ENCODE measurements at places on chromosomes 1 and 21.

GRCh38 chr1:5370311-5370710, 621.9 kb downstream of the NPHP4 start:
- no peak for DNase-seq

DNA sequence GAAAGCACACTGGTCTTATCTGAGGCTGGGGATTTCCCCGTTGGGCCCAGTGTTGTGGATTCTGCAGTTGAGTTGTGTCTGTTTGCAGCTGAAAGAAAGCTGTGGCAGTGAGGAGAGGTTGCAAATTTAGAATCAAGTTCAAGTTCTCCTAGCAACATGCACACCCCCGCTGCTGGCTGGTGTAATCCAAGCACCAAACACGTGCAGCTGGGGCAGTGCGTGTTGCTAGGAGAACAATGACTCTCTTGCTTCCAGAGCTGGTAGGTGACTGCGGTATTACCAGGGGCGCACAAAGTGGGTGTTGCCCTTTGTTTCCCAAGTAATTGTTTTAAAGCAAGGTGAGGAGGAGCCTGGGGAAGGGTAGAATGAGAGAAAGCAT, 91.5 kb downstream of the IER5 start:
- DNase-seq: peak; percentile 11

DNA sequence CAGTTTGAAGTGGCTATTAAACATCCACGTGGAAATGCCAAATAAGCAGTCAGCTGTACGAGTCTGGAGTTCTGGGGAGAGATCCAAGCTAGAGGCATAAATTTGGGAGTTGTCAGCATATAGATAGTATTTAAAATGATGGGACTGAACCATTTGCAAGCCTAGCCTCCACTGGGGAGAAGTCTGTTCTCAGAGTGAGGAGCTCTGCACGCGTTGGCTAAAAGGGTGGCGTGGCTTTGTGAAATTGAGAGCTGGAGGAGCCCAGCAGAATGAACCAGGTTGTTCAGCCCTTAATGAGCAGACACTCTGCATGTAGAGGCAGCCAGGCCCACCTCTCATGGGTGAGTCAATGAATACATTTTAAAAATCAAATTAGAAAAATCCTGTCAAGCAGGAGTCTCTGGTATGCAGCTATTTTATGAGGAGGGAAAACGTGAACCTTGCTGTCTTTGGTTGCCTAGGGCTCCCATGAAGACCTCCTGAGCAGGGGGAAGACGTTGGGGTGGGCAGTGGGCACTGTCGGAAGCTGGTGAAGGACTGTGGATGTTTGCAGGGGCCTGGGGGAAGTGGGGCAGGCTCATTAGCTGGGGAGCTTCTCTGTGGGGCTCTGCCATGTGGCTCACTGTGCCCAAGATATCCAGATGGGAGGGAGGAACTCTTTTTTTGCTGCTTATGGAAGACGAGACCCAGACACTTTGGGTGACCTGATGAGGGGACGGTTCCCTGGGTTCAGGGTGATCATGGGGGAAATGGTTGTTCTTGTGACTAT, 18.8 kb downstream of the TMCC2 start:
- DNase-seq: no peak

- no peak for DNase-seq
Observed at GRCh38 chr1:241608379-241609033, 31.7 kb downstream of the CHML start.

GRCh38 chr21:41112740-41113692, 54.9 kb upstream of the BACE2 start:
- DNase-seq: peak; percentile 11

DNA sequence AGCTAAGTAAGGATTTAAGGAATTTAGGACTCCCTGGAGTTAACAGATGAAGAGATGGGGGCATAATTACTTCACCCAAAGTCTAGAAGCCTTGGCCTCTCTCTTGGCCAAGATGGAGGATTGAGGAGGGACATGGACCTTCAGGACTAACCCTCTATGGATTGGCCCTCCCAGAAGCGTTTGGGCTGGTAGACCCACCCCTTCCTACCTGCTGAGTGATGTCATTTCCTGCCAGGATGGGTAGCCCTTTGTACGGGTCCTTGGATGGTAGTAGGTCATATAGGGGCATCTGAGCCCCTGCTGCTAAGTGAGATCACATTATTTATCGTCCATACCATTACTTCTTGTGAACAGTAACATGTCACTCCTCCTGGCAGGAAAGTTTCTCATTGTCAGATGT, 17.7 kb downstream of the LURAP1 start:
- DNase-seq: no peak

- DNase-seq: peak; percentile 38
Observed at GRCh38 chr1:168386949-168387586, 106.4 kb downstream of the TBX19 start.

All from hypothalamus (tissue), 51 donors.